ENCODE measurements at places on chromosomes 12 and 14.

DNA sequence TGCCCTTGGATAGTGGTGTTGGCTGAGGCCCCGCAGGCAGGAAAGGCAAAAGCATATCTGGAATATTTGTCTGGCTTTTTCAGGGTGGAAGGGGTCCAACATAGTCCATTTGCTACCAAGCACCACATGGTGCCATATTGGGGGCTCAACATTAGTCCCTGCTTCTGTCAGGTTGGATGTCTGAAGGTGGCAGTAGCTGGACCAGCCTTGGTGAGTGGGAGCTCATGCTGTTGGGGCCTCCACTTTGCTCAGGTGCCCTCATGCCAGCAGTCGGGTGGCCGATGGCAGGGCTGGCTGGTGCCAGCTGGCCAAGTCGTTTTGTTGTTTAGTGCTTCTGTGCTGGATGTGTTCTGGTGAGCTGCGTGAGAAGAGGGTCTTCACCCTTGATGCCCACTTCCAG lies 135.3 kb downstream of the PAPOLA start:
- no peak for DNase-seq

GRCh38 chr14:55450539-55450938 lies 10.1 kb upstream of the TBPL2 start:
- DNase-seq = no peak

DNA sequence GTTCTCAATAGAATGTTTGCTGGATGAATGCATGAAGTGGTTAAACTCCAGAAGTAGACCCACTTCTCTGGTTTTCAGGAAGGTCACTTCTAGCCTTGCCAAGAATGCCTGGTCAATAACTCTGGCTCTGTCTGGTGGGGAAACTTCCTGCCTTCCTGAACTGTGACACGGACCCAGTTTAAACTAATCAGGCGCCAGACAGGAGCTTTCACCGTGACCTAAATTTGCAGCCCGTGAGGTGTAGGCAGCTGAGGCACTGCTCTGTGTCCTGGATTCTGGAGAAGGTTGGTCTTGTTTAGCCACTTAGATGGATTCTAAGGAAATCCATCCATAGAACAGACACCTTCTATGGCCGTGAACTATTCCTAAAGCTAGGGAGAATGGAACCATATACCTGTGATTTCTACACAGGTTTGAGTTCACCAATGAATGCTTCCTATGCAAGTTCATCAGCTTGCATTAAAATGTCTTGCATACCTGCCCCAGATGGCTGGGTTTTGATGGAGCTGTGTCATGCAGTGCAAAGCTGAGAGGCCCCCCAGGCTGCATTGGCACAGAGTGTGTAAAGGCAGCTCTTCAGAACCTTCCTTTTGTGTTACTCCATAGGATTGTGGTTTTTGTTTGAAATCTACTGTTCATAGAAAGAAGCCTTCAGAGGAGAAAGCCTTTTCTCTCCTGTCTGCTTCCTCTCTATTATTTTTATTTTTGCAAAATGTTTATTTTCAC lies 4.4 kb downstream of the CHST11 start:
- no peak for DNase-seq

GRCh38 chr12:65022960-65023359 lies 98.1 kb downstream of the WIF1 start:
- no peak for DNase-seq

DNA sequence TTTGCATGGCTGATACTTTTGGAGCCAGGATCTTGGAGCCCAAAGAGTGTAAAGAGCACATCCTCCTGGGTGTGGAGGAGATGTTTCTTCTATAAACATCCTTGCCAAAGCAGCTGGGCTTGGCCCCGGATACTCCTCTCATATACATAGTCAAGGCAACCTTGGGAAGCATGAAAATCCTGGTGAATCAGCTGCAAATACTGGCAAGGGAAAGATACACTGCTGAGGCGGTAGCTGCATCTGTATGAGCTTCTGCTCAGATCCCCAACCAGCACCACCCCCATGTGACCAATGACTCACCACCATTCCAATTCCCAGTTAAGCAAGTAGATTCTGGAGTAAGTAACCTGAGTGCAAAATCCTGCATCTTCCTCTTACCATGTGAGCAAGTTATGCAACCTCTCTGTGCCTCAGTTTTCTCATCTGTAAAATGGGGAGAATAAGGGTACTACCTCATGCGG lies 567.4 kb downstream of the MED13L start:
- no peak for DNase-seq

- DNase-seq = no peak
Measured at GRCh38 chr12:42015051-42015461, 129.6 kb downstream of the GXYLT1 start.

GRCh38 chr12:124685689-124686369 lies 118.4 kb upstream of the NCOR2 start:
- DNase-seq = no peak

- DNase-seq = no peak
Measured at GRCh38 chr14:68734231-68734732, 58.6 kb downstream of the ZFP36L1 start.

DNA sequence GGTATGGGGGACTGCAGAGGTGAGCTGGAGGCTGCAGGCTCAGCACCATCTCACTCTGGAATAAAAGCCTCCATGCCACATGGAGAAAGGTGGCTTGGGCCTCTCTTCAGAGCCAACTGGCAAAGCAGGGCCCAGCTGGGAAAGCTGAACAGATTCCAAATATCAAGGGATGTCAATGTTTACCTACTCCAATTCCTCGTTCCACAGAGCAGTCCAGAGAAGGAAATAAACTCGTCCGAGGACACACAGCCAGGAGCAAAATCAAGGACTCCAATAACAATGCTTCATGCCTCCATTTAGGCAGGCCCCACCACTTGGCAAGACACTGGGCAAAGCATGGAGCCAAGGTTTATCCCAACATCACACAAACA lies 36.3 kb upstream of the PNMA1 start:
- DNase-seq = no peak

- no peak for DNase-seq
Measured at GRCh38 chr12:93080452-93080851, 151.4 kb upstream of the EEA1 start.

All from stimulated activated CD4-positive, alpha-beta T cell treated with anti-CD3 and anti-CD28 coated beads, TNF-alpha, amount 100 ng/mL, for 4 hours (primary cell).